ENCODE measurements at places on chromosomes 16 and 17.
A peak's percentile ranks its signal among the peaks of the same experiment; 100 is the strongest.

GRCh38 chr17:183021-183420 lies 1.6 kb upstream of the DOC2B start:
- no peak for DNase-seq

GRCh38 chr17:38430316-38430715 lies 2.1 kb downstream of the ARHGAP23 start:
- no peak for DNase-seq

GRCh38 chr16:84207879-84208278 lies 16.9 kb downstream of the ADAD2 start:
- DNase-seq: no peak

DNA sequence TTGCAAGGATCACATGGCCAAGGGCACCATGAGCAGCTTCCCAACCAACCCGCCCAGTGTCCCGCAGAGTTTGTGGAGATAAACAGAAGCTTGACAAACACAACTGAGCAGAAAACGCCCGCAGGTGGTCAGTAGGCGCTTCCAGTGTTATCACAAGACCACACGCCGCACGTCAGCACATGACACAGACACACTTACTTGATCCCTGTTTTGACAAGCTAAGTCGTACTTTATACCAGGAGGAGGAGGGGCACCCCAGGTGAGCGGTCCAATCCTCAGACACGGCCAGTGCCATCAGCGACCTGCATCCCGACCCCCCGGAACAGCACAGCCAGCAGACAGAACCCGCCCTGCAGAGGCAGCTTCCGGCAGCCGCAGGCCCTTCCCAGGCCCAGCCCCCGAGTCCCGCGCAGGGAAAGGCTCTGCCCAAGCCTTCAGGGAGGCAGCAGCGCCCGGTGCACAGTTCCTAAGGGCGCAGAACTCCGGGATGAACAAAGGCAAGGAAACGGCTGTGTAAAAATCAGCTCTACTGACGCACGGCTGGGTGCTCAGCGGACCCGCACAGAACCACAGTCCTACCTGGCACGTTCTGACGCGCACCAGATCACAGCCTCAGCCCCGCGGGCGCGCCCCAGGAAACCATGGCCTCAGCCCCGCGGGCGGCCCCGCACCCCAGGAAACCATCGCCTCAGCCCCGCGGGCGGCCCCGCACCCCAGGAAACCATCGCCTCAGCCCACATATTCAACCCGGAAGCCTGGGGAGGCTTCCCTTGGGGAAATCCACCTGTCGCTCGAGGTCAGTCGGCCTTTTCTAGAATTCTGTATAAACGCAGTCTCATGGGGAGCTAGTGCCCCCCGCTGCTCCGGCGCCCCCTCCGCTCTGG lies 27.8 kb downstream of the AXIN1 start:
- no peak for DNase-seq

DNA sequence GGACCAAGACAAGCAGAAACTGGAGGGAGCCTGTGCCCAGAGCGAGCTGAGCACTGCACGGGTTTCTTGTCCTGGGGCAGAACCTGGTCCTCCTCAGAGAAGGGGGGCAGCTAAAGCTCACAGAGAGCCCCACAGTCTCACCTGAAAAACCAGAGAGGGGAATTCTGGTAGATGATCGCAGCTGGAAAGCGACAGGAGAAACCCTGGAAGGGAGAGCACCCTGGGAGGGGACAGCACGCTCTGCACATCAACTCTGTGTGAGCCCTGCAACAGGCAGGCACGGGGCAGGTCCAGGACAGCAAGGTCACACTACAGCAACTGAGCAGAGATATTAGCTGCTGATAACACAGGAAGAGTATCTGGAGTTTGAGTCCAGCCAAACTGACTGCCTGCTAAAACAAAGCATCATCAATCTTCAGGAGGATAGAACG lies 18.2 kb downstream of the ZCCHC14 start:
- DNase-seq: no peak

GRCh38 chr17:29180788-29181160 lies 576 bp upstream of the MYO18A start:
- DNase-seq: no peak

DNA sequence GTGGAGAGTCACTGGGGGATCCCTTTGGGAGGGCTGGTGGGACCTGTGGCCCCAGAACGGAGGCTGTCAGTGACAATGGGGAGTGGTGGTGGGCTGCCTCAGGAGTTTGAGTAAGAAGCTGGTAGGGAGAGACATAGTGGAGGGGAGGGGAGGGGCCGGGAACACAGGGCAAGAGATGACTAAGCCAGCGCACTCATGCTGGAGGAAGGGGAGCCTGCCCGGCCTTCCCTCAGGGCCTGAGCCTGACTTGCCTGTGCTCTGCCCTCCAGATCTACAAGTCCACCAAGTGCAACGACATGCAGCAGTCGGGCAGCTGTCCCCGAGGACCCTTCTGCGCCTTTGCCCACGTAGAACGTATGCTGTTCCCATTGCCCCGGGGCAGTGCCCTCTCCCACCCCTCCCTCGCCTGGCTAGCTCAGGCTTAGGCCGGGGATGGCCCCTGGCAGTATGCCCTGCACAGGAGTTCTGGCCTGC lies 29.3 kb downstream of the UNC13D start:
- peak; percentile 45 for DNase-seq

DNA sequence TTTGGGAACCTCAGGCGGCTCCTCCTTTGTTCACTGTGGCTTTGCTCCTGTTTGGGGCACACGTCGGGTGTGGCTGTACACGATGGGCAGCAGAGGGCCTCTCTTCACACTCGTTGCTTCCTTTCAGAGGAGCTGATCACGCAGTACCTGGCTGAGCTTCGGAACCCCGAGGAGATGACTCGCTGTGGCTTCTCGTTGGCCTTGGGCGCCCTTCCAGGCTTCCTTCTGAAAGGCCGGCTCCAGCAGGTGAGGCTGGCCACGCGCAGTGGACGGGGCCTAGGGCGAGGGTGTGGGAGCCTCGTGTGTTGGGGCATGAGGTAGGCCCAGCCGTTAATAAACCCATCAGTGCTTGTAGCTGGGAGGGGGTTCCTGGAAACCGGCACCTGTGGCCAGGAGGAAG lies 85.0 kb upstream of the ZNF750 start:
- no peak for DNase-seq

DNA sequence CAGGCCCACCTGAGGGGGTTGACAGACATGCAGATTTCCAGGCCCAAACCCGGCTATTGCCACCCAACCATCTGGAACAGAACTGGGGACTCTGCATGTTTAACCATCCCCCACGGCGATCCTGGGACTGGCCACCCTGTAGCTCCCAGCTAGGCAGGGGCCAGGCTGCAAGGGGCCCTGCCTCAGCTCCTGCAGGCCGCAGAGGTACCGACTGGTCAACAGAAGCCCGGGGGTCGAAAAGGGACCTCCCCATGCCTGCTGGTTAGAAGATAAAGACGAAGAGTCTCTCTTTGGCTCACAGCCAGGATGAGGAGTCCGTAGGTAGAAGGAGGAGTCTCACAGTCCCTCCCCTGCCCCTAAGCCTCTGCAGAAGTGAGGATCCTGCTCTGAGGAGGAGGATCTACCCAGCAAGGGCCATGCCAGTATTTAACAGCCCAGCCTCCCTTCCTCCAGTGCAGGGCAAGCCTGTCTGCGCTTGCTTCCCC lies 223.4 kb upstream of the TNRC6C start:
- peak; percentile 59 for DNase-seq

GRCh38 chr16:3183445-3184139 lies 4.4 kb upstream of the OR1F1 start:
- no peak for DNase-seq

- no peak for DNase-seq
Measured at GRCh38 chr17:32503251-32504165, 16.7 kb downstream of the CDK5R1 start.

- peak; percentile 42 for DNase-seq
Measured at GRCh38 chr17:6940186-6940649, 55.6 kb upstream of the ALOX12 start.

- DNase-seq: no peak
Measured at GRCh38 chr17:64297467-64298088, 34.5 kb upstream of the TEX2 start.

GRCh38 chr16:68401871-68402747 lies 46.2 kb downstream of the SMPD3 start:
- peak; percentile 42 for DNase-seq

DNA sequence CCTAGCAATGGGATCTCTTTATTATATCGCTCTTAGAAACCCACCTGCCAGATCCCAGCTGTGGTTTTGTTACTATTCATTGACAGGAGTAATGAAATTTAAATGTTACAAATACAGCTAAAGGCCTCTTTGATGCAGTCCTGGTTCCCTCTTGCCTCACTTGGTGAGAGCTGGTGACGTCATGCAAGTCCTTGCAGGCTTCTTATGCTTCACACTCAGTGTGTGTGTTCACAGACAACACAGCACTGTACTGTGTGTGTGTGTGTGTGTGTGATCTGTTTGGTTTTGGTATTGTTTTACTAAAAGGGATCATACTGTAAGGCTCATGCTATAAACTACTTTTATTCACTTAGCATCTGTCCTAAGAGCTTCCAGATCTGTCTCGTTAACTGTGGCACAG lies 75.0 kb downstream of the USP22 start:
- DNase-seq: no peak

GRCh38 chr16:81220349-81220748 lies 18.1 kb upstream of the BCO1 start:
- DNase-seq: no peak

DNA sequence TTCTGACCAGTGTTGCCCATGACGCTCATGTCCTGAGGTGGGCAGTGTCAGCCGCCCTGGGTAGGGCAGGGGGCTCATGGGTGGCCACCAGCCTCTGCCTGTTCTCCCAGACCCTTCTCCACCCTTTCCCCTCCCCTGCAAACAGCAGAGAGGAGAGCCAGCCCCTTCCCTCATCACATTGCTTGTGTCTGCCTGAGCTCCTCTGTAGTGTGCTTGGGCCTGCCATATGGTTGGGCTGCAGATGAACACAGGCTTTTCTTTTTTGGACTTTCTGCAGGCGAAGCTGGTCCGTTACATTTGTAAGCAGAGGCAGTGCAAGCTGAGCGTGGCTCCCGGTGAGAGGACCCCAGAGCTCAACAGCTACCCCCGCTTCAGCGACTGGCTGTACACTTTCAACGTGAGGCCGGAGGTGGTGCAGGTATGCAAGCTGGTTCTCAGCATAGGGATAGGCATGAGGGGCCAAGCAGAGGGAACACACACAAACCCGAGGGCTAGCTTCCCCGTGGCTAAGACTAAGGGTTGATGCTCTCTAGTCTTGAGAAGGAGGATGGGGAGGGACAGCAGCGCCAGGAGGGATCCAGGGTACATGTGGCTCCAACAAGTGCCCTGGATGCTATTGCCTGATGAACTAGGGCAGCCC lies 80.6 kb upstream of the LGALS9 start:
- DNase-seq: no peak

DNA sequence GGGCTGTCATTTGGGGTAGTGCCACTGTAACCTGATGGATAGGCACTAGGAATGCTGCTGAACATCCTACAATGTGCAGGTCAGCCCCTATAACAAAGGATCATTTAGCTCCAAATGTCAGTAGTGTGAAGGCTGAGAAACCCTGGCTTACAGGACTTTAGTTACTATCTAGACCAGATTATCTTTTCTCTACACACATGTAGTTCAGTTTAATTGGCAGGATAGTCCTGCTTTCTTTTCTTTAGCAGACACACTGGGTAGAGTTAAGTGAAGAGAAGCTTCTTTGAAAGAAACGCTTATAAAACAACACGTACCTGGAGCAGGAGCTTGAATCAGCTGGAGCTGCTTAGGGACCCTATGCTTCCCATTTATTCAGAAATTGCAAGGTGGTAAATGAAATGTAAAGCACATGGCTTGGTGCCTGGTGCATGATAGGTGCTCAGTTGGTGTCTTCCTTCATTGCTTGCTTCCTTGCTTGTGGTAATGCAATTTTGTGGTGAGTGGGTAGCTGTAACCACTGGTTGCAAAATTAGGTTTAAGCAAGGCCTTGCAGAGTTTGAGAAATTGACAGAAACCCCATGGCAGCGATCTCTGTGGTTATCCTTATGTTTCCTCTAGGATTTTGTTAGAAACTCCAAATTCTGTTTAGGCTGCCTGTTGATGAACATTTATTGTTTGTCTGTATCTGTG lies 9.4 kb downstream of the METTL9 start:
- DNase-seq: no peak

DNA sequence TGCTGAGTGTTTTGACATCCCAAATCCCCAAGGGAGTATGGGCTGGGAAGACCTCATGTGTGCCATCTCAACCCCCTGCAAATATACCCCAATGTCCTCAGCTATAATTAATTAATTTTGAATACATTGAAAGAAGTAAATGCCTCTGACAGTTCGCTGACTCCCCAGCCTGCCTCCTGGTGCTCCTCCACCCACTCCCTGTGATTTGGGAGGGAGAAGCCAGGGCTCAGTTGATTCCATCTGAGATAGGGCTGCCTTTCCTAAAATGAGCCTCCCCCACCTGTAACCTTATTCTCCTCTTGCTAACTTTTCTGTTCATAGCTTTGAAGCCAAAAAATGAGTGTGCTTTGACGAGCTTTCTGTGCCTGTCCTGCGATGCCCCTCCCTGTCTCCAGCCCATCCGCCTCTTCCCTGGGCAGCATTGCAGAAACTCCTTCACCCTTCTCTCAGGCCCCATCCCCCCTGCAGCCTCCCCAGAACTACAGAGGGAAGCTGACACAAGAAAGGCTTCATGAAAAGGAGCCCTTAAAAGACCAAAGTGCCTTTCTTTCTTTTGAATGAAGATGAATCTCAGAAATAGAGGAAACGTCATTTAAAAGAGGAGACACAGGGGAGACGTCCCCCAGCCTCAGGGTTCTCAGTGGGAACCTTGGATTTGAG lies 70.3 kb downstream of the HLF start:
- no peak for DNase-seq

- DNase-seq: no peak
Measured at GRCh38 chr16:68200088-68200783, 35.7 kb downstream of the ESRP2 start.

- no peak for DNase-seq
Measured at GRCh38 chr17:50627782-50628601, 6.7 kb upstream of the ABCC3 start.

Data from urothelium cell line (cell line).